Stimulated activated CD4-positive, alpha-beta T cell treated with anti-CD3 and anti-CD28 coated beads, Interleukin-4, amount 100 ng/mL, for 1 hour (primary cell): ENCODE measurements at places on chromosomes 6 and 20.

GRCh38 chr6:140897804-140898573 is 1234.7 kb upstream of the GJE1 start:
- DNase-seq = no peak

DNA sequence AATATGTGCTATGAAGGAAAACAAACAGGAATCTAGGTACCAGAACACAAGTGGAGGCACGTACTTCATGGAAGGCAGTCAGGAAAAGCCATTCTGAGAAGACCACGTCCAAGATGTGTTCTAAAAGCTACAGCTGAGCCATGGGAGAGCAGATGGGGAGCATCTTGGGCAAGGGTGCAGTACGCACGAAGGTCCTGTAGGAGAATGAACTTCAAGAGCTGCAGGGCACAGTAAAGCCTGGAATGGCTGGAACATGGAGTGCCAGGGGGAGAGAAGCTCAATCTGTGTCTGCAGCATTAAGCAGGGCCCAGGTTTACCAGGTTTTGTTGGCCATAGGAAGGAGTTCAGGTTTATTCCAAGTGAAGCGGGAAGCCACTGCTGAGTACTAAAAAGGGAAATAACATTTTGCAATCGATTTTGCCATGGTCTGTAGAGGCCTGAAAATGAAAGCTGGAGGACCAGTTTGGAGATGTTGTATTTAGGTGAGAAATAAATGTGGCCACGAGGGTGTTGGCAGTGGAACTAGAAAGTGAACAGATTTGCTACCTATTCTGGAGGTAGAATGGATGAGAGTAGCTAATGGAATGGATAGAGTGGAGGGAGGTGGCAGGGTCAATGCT is 29.9 kb downstream of the ADTRP start:
- no peak for DNase-seq

- DNase-seq = no peak
Measured at GRCh38 chr6:119257726-119258125, 91.8 kb downstream of the MAN1A1 start.

- no peak for DNase-seq
Measured at GRCh38 chr6:111478064-111478476, 4.9 kb downstream of the REV3L start.

DNA sequence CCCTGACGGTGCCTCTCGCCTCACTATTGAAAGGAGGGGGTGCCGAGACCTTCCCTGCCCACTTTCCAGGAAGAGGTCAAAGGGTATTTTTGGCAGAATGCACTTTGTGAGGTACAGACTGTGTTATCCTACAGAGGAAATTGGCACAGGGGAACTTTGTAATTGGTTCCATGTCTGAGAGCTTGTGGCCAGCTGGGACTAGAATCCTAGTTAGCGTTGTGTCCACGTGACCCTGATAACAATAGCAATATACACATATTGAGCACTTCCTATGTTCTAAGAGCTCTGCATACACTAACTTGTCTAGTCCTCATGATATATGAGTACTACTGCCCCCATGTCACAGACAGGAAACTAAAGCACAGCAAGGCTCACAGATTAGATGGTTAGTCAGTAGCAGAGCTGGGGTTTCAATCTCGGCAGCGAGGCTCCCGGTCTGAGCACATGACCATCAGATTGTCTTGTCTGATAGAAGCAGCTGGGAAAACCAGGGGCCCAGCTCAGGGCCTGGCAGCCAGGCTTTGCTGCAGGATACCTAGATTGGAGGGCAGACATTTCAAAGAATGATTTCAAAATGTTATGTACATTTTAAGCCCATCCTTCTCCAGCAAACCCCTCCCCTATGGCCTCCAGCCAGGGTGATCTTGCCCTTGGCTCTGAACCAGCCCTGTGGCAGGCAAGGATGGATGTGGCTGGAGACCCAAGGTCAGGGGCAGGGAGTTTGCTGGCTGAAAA is 1.4 kb downstream of the MAPK13 start:
- peak; percentile 42 for DNase-seq

DNA sequence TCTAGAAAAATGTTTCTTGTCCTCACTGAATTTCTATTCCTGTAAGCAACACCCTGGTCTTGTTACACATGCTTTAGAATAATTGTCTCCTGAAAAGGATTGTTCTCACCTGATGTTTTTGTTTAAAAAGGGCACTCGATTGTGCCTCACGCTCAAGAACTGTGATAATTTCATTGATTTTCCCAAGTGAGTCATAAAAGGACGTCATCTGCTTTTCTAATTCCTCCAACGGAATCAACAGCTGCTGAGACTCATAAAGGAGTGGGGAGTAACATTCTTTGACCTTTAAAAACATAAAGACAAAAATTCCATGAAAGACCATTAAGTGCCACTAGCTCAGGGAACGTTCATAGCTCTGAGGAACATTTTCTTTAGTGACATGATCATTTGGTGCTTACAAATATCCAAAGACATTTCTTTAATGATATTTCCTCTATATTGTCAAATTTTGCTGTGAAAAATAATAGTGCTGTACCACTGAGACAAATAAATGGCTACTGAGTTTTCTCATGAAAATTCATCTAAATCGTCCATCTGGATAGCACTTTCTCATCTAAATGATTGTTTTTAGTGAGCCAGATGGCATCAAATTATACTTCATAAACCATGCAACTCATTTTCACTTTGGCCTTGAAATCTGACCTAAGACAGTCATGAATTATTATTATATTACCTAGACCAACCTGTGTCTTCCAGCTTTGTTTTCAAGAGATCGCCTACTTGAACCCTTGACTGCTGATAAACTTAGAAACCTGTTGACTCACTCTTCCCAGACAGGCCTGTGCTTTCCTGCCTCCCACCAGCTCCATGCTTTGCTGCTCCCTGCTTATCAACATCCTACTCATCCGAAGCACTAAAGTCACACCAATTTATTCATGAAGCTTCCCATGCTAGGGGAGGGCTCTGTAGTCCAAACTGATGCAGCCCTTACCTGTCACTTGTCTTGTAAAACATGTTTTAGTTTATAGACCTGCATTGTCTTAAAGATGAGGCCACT is 178.2 kb downstream of the SYNE1 start:
- DNase-seq = no peak

DNA sequence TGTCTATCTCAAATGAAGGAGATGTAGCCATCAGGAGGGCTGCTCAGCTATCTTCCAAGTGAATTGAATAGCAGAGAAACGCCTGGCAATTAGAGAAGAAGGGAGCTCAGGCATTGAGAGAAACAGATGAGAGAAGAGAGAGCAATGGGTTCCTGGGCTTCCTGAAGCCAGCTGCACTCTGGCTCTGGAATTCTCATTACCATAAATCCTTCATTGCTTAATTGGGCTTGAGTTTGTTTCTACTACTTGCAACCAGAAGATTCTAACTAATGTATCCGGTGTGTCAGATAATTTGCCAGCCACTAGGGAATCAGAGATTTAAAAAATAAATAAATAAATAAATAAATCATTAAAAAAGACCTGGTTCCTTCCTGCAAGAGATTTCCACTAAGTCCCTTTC is 25.0 kb upstream of the CDKAL1 start:
- no peak for DNase-seq

DNA sequence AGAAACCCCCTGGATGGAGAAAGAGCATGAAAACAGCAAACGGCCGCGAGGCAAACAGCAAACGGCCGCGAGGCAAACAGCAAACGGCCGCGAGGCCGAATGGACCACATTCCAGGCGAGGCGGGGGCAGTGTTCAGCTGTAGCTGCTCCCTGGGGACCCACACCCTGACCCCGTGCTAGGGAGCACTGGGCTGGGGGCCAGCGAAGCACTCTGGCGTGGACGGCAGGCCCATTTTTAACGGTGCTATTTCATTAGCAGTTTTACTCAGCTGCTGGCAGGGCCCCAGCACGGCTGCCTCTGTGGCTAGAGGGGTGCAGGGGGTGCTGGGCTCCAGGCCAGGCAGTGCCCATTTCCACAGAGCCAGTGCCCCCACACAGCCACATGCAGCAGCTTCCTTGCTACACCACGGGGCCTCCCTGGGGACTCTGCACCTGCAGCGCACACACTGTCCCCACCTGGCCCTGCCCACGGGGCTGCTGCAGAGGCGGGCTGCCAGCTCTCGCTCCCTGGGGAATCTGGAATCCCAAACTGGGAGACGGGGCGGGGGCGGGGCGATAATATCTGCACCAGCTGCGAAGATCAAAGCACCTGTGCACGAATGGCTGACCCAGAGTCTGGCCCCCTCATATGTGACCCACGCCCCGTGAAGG is 35.6 kb upstream of the SLCO4A1 start:
- DNase-seq = no peak

GRCh38 chr6:24666097-24666640 is 530 bp downstream of the TDP2 start:
- DNase-seq = peak; percentile 47

DNA sequence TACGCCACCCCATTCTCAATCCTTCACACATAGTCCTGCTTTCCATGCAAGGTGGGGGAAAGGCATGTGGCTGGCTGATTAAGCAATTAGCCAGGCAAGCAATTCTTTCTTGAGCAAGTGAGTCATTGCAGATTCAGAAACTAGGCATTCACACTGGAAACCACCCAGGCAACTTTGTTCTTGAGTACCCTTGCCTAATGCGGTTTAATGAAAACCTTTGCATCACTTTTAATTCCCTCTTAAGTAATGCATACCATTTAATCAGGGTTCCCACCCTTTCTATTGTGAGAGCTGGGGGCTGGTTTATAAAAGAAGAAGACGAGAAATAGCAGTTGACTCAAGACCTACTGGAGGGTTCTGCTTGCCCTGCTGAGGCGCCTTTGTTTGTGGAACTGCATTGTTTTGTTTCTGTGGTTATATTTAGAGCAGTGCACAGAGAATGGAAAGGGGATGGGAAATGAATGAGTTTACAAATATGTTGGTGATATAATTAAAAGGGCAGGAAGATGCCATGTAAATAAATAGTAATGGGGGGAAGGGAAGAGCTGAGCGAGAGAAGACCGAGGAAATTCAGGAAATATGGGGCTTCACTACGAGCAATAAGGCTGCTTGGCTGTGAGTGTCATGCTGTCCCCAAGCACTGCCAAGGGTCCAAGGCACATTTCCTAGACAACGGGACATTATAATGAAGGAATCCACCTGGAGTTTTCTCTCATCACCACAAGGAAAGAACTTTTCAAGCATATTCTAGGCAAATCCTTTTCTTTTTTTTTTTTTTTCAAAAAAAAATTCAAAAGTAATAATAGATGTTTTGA is 48.8 kb upstream of the TSHZ2 start:
- DNase-seq = no peak

GRCh38 chr6:67411036-67411435 is 1224.0 kb upstream of the ADGRB3 start:
- DNase-seq = no peak

DNA sequence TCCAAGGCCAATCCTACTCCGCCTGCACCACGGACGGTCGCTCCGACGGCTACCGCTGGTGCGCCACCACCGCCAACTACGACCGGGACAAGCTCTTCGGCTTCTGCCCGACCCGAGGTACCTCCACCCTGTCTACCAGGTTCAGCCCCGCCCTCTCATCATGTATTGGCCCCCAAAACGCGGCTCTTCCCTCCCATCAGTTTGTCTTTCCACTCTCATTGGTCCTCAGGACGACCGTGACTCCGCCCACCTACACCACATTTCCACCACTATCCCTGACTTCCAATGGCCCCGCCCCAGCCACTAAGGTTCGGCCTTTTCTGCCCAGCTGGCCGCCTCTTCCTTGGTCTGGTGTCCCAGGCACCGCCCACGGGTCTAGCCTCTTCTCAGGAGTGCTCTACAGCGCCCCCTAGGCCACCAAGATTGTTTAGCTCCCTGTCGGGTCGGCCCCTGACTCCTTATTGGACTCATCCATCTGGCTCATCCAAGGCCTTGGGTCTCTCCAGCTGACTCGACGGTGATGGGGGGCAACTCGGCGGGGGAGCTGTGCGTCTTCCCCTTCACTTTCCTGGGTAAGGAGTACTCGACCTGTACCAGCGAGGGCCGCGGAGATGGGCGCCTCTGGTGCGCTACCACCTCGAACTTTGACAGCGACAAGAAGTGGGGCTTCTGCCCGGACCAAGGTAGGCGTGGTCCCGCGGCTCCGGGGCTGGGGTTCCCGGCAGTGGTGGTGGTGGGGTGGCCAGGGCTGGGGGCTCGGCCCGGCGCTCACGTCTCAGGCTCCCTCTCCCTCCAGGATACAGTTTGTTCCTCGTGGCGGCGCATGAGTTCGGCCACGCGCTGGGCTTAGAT is 3.1 kb downstream of the MMP9 start:
- DNase-seq = peak; percentile 37

DNA sequence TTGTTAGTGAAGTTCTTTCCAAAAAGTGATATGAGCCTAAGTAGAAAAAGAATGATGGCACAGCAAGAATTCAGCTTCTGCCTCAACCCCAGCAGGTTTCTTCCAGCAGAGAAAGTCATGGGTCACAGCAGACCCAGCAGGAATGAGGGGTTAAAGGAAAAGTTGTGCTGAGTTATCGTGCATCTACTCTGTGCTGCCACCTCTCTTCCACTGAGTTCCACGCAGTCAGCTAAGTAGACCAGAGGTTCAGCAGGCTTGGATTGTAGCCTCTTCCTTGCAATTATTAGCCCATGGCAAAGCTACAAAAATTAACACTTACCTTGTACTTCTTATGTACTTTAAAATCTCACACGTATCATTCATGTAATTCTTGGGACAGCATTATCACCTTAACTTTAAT is 510.8 kb downstream of the PTPRT start:
- no peak for DNase-seq

- DNase-seq = no peak
Measured at GRCh38 chr6:55882718-55883569, 7.6 kb upstream of the BMP5 start.

DNA sequence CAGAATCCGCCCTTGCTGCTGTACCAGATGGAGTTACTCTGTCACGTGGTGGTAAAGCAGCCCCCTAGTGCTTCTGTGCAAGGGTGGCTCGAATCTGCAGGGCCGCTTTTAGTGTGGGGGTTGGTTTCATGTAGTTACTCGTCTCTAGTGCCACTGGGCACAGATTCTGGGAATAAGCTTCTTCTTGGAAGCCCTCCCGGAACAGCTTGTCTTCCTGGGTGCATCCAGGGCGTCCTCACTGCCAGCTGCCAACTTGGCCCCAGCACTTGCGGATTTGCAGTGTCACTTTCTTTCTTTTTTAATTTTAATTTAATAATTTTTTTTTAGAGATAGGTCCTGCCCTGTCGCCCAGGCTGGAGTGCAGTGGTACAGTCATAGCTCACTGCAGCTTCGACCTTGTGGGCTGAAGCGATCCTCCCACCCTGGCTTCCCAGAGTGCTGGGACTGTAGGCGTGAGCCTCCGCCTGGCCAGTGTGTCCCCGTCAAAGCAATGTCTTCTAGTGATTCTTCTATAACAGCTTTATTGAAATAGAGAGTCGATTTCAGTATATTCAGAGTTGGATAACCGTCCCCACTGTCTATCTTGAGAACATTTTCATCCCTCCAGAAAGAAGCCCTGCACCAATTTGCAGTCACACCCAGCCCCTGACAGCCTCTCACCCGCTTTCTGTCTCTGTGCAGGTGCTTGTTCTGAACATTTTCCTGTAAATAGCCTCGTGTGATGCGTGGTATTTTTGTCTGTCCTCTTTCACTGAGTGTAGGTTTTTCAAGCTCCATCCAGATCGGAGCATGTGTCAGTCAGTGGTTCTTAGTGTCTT is 25.9 kb downstream of the PYGB start:
- DNase-seq = no peak

GRCh38 chr20:4771004-4771403 is 49.3 kb downstream of the PRND start:
- no peak for DNase-seq

- no peak for DNase-seq
Measured at GRCh38 chr20:44023515-44024371, 109.1 kb downstream of the TOX2 start.
